ENCODE measurements at places on chromosomes 2 and 18.

GRCh38 chr2:107338571-107338970, 452.6 kb upstream of the ST6GAL2 start:
- no peak for DNase-seq

DNA sequence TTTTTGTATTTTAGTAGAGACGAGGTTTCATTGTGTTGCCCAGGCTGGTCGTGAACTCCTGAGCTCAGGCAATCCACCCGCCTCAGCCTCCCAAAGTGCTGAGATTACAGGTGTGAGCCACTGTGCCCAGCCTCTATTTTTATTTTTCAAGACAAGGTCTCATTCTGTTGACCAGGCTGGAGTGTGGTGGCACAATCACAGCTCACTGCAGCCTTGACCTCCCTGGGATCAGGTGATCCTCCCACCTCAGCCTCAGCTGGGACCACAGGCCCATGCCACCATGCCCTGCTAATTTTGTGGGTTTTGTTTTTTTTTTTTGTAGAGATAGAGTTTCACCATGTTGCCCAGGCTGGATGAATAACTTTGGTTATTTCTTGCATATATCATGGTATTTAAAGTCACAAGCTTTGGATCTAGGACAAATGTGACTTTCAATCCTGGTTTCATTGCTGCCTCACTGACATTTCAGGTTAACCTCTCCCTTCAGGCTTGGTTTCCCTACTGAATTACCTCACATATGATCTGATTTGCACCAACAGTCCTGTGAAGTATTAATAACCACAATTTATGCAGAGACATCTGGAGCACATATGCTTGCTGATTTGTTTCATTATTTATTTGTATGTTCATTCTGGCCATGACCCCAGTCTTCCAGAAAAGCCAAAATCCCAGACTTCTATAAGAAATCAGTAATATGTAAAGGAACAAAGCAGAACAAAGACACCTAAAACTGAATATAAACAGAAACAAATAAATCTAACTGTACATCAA, 17.5 kb upstream of the RAB31 start:
- no peak for DNase-seq

DNA sequence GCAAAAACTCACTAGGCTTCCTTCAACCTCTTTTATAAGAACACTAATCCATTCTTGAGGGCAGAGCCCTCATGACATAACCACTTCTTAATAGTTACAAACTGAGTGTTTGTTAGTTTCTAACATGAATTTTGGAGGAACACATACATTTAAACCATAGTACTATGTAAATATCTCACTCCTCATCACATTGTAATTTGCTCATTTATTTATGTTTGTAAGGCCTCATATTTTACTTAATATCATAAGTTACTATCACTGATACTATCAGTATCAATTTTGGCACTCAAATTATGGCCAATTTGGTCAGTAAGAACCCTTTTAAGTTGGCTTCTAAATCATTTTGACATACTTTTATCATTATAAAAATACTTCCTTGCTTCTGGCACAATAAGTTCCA, 603.1 kb downstream of the ZEB2 start:
- DNase-seq, result no peak

GRCh38 chr2:3188405-3188946, 189.1 kb downstream of the EIPR1 start:
- no peak for DNase-seq

GRCh38 chr2:234635284-234635683, 138.4 kb upstream of the ARL4C start:
- DNase-seq, result no peak

GRCh38 chr2:12293874-12294273, 422.9 kb upstream of the TRIB2 start:
- no peak for DNase-seq

GRCh38 chr2:165989851-165990250, 36.3 kb upstream of the TTC21B start:
- no peak for DNase-seq

DNA sequence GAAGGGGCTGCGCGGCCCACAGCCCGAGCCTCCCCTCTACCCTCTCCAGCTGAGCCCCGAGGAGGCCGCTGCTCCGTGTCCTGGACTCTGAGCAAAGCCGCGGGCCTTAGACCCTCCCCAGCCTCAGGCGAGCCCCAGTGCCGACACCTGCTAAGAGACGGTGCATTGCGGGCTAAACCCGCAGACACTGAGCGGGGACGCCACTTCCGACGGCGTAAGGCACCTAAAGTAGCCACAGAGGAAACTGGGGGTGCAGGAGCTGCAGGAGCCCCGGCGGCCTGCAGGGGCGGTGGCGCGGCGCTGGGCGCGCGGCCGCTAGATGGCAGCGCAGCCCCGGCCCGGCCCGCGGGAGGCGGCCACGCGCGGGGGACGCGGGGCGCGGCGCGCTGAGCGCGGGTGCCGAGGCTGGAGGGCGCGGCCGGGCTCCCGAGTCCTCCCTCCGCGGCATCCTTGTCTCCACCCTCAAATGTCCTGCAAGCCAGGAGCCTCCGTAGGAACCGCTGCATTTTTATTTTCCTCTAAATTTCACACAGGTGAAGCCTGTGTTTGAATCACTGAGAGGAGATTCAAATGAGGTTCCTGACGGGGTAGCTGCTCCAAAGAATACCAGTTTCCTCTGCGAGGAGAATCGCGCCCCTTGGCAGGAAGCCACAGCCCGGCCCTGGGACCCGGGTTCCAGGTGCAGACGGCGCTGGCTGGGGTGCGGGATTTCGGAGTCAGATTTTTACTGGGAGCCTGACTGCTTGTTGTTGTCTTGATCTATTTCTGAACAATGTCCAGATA, 650.5 kb downstream of the GALR1 start:
- DNase-seq, result peak; percentile 43

DNA sequence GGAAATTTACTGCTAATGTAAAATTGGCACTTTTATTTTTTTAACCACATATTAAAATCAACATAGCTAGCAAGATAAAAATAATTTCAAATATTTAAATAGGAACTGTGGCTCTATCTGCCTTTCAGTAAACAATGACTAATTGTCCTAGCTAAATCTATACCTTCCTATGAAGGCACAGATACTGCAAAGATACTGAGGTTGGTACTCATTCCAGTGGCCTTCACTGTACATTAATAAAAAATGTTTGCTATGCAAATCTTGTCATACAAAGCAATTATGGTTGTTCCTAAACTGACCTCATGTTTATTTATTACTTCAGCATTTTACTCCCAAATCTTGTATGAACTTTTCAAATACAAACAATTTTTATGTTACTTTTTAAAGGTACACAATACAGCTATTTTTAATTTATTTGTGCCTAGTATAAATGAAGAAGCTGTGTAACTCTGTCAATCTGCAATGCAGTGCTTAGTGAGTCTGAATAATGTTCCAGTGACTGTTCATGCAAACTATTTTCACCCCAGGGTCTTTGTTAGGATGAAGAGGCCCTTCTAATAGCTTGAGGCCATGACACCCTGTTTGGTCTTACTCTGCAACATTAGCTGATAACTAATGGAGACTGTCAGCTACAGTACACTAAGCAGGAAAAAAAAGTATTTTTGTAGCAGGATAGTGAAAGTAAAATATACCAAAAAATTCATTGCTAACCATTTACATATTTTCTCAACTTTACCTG, 9.3 kb upstream of the ERBB4 start:
- DNase-seq, result no peak

GRCh38 chr2:200703127-200703925, 108.4 kb upstream of the BZW1 start:
- no peak for DNase-seq

GRCh38 chr2:46079985-46080560, 217.1 kb upstream of the EPAS1 start:
- DNase-seq, result no peak

- DNase-seq, result no peak
Observed at GRCh38 chr2:47300609-47301276, 102.2 kb upstream of the MSH2 start.

DNA sequence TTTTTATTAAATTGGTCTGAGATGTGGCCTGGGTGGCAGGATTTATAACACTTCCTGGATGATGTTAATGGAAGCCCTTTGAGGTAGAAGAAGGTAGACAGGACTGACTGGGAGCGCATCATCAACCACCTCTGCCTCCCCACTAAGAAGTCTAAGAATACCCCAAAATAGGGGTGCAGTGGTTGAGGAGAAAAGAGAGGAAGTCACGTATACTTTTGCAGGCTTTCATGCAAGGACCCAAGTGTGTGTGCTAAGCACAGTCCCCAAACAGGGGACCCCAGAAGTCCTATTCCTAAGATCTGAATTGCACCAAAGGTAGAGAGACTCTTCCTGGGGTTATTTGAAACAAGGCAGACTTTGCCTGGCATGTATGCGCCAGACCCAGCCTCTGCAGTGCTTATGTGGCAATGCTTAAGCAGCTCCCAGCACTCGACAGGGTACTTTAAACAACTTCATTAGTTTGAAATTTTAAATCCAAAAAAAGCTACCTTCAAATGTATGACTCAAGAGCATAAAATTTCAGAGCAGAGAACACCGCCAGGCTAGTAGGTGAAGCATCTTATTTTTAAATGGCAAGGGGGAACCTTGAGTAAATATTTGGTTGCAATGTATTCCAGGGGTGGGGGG, 35.3 kb downstream of the BCL2 start:
- no peak for DNase-seq

GRCh38 chr2:15177103-15177502, 384.0 kb downstream of the NBAS start:
- DNase-seq, result peak; percentile 49

GRCh38 chr2:113105047-113105785, 22.2 kb upstream of the IL1RN start:
- no peak for DNase-seq

DNA sequence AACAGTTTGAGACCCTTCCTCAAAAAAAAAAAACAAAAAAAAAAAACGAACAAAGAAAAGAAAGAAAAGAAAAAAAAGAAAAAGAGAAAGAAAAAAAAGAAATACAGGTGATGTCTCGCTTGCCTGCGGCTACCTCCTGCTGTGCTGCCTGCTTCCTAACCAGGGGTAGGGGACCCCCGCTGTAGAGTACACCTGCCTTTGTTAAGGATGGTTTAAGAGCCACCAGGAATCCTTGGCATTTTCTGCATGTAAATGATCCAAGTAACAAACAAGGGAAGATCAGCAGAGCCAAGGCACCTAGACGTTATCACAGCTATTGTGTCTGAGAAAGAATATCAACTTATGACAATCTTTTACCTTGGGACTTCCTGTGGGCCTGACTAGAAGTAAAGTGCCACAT, 856.8 kb upstream of the GCFC2 start:
- no peak for DNase-seq

GRCh38 chr2:217978536-217979150, 24.2 kb downstream of the TNS1 start:
- DNase-seq, result no peak

- DNase-seq, result no peak
Observed at GRCh38 chr2:49255409-49255971, 101.2 kb upstream of the FSHR start.

- no peak for DNase-seq
Observed at GRCh38 chr2:67388680-67389079, 8.5 kb upstream of the ETAA1 start.

DNA sequence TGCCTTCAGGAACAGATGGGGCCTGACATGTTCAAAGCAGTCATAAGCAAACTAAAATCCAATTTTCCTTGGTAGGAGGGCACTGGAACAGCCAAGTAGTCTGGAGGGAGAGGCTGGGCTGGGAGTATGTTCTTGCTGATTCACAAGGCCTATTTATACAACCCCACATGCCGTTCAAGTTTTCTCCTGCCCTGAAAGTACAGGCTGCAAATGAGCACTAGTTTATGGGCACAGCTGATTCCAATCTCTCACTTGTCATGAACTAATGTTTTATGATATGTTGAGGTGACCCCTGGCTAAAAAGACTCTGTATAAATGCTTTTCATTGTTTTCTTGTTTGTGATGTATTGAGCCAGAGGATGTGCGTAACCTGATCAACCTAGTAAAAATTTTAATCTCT, 183.4 kb upstream of the SRD5A2 start:
- no peak for DNase-seq

GRCh38 chr18:9380621-9381395, 46.2 kb downstream of the TWSG1 start:
- DNase-seq, result no peak

DNA sequence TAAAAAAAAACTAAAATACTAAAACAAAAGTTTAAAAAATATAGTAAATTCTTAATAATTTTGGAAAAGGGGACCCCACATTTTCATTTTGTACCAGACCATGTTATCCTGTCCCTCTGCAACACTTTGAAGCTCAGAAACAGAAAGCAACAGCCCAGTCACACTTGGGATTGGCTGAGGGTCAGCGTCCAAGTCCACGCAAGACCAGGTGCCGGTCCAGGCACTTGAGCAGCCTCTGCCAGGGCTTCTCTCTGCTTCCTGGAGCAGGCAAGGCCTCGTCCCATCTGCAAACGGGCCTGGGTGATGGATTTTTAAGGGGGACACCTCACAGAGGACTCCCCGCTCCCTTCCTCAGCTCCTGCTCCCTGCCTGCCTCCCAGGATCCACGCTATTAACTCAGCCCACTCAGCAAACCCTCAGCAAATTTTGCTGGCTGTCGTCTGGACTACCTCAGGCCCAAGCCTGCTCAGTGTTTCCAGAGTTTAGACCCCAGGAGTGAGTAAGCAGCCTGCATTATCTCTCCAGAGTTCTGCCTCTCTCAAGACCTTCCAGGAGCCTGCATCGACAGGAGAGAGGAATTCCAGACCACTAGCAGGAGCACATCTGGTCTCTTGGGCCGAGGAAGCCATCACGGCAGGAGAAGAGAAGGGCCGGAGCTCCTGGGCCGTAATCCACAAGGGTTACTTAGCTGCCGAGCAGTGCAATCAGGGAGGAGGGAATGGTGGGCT, 88.7 kb upstream of the STPG4 start:
- no peak for DNase-seq

DNA sequence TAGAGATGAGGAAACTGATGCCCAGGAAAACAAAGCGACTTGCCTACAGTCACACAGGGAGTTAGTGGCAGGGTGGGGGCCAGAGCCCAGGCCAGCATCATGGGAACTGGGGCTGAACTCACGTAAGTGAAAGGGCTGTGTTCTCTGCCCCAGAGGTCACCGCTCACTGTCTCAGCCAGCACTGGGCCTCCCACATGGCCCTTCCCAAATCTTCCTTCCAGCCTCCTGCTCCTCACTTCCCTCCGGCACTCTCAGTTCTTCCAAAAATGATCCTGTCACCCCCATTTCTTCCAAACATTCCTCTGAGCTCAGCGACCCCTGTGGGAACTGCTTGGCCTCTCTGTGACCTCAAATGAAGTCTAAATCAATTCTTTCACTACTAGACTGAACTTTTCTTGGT, 90.5 kb upstream of the TMEM247 start:
- no peak for DNase-seq

GRCh38 chr2:215880970-215881369, 132.4 kb downstream of the MREG start:
- DNase-seq, result no peak

- DNase-seq, result no peak
Observed at GRCh38 chr18:9708057-9708433, at the start of gene RAB31. Gene RAB31 (plus strand): TSS chr18:9708301. CDS start chr18:9708406, 105 bp downstream.

GRCh38 chr2:202932425-202933138, 20.5 kb downstream of the CARF start:
- DNase-seq, result no peak

Measured in stimulated activated CD4-positive, alpha-beta T cell treated with anti-CD3 and anti-CD28 coated beads, Interleukin-12 subunit alpha, Interleukin-12 subunit beta, amount 100 ng/mL, for 4 hours (primary cell).